MV-4-11 (cell line): ENCODE measurements at places on chromosomes 5 and 9.

- no peak for DNase-seq
Measured at GRCh38 chr9:109560470-109561132, 62.5 kb upstream of the PTPN3 start.

DNA sequence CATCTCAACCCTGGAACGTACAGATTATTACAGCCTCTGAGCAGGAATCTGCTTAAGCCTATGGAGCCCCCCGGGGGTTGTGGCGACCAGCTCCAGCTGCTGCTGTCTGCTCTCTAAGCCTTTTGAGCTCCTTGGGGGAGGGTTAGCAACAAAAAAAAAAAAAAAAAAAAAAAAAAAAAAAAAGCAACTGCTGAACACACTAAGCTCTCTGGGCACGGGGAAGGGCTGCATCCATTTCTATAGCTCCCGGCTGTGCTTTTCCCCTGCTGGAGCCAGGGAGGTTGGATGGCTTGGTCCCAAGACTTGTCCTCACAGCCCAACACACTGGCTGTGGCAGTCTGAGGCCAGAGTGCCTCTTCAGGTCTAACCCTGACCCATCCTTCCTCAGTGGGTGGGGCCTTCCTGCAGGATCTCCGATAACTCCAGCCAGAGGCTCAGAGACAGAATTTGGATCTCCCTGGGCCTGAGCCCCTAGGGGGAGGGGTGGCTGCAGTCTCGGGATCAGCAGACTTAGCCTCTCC, 82.1 kb downstream of the FBN2 start:
- no peak for DNase-seq

- no peak for DNase-seq
Measured at GRCh38 chr5:119322948-119323537, 32.8 kb upstream of the TNFAIP8 start.

DNA sequence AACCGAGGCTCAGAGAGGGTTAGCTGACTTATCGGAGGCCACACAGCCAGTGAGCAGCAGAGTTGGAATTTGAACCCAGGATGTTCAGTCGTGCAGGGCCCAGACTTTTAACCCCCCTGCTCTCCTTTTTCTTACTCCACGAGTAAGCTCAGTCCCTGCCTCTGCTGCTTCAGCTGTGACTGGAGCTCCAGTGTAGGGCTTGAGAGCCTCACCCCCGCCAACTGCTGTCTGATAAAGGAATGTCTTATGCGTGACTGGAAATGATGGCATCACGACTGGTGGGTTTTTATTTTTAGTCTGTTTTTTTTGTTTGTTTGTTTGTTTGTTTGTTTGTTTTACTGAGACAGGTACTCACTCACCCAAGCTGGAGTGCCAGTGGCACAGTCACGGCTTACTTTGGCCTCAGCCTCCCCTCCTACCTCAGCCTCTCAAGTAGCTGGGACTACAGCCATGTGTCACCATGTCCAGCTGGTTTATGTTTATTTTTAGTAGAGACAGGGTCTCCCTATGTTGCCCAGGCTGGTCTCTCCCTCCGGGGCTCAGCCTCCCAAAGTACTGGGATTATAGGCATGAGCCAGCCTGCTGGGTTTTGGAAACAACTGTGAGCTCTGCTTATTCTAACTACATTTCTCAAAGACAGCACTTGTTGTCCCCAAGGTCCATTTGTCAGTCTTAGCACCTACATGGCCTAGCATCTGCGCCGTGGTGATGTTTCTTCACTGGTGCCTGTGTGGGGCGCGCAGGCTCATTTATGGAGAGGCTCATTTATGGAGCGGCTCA, 52.5 kb upstream of the NCS1 start:
- no peak for DNase-seq

GRCh38 chr9:36293918-36294317, 35.7 kb upstream of the GNE start:
- no peak for DNase-seq

- peak; percentile 37 for DNase-seq
Measured at GRCh38 chr5:131795228-131795627, 1.6 kb downstream of the FNIP1 start.

DNA sequence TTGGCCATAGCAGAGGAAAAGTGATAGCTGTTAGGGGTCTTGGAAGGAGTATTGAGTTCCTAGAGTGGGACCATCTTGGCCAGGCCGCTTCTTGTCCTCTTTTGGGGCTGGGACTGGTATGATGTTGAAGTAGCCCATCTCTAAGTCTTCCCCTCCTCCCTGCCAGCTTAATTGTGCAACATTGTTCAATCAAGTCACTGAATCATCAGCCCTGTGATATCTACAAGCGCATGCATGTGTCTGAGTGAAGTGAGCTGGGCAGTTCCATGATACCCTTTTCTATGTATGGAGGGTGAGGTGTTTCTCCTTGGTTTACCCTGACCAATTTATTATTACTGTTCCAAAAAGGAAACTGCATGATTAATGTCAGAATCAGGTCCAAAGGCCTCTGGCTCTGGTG, 112.2 kb downstream of the C9orf152 start:
- DNase-seq, result no peak

GRCh38 chr5:171521219-171521633, 101.8 kb downstream of the FGF18 start:
- no peak for DNase-seq

DNA sequence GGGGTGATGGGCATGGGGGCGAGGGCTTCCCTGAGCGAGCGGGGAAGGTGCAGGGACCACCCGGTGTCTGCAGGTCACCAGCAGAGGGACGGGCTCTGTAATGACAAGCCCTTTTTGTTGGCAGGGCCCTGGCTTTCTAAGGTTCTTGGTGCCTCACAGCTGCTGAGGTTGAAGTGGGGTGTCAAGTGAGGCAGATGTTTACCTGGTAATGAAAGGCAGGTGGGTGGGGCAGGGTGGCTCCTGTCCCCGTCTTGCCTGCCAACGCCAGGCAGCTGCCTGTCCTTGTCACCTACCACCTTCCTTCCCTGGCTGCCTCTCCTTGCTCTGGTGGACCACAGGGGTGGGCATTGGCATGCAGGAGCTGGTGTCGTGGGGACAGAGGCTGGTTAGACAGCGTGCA, 41.0 kb upstream of the SEMA4D start:
- DNase-seq, result no peak

GRCh38 chr9:120312031-120312430, 267.9 kb downstream of the CDK5RAP2 start:
- DNase-seq, result no peak

- DNase-seq, result no peak
Measured at GRCh38 chr5:16392718-16393117, 72.9 kb downstream of the ZNF622 start.

GRCh38 chr9:14652729-14653377, 40.4 kb downstream of the ZDHHC21 start:
- DNase-seq, result no peak

GRCh38 chr9:78997296-78997695, 574.5 kb upstream of the TLE4 start:
- no peak for DNase-seq

GRCh38 chr5:161051920-161052500, 200.0 kb upstream of the ATP10B start:
- DNase-seq, result no peak

DNA sequence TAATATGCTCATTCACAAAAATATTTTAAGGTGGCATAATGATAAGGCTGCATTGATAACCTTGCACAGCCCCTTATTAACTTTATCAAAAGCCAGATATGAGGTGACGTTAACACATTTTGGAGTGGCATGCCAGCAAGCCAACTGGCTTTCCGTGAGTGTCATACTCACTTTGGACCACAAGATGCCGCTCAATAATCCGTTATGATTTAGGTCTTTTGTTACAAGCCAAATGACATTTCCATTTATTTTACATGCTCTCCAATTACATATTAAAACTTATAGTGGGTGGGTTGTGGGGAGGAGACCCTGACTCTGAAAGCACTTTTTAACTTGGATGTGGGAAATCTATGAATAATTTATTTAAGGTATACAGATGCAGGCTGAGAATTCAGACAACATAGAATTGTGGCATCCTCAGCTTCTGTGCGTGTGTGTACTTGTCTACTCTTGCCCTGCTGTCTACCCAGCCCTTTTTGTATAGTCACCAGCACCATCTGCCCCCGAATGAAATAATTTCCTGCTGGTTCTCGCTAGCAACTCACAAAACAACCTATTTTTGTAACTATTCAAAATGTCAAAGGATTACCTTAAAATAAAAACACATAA, 305.1 kb downstream of the PSAT1 start:
- peak; percentile 13 for DNase-seq

GRCh38 chr5:108655750-108656450, 91.8 kb upstream of the FER start:
- no peak for DNase-seq

DNA sequence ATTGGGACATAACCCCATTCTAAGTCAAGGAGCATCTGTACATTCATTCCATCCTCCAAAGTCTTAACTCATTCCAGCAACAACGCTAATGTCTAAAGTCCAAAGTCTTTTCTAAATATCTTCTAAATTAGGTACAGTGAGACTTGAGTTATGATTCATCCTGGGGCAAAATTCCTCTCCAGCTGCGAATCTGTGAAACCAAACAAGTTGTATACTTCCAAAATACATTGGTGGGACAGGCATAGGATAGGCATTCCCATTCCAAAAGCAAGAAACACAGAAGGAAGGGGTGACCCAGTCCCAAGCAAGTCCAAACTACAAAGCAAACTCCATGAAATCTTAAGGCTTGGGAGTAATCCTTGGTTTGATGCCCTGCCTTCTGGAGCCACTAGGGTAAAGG, 97.6 kb upstream of the FANCC start:
- DNase-seq, result no peak

- no peak for DNase-seq
Measured at GRCh38 chr9:27925815-27926214, 352.5 kb upstream of the C9orf72 start.

DNA sequence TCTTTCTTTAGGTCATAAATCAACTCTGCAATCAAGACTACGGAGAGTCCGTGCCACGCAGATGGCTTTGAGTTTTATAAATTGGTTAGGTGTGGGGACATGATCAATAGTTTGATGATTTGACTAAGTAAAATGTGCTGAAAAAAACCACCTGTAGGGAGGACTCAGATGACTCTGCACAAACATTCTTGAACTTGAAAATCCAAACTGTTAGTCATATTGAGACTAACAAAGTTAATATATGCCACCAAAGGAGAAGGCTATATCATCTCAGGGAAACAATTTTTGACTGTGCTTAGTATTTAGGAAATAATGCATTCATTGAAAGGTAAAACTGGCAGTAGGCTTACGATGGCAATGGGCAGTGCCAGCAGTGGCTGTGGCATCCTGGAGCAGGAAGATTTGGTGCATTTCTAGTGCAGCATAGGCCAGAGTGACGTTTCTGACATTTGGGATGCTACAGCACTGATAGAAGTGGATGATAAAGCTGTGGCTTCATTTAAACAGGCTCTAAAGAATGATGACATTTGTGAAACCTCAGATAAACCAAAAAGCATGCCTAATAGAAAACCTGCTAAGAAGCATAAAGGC, 291.1 kb downstream of the MLLT3 start:
- DNase-seq, result no peak

DNA sequence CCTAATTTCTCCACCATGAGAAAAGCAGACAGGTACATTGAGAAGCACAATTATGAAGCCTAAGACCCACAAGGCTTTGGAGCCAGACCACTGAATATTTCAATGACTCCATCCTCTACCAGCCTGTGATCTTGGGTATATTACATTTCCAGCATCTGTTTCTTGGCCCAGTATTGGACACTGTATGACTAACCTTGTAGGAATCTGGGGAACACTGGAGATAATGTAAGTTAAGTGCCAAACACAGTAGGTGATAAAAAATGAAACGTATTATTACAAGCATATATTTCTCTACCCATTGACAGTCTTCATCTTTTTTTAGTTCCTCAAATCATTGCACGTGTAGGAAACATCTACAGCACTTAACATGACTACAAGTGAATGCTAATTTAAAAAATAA, 28.6 kb upstream of the FEM1C start:
- DNase-seq, result no peak

DNA sequence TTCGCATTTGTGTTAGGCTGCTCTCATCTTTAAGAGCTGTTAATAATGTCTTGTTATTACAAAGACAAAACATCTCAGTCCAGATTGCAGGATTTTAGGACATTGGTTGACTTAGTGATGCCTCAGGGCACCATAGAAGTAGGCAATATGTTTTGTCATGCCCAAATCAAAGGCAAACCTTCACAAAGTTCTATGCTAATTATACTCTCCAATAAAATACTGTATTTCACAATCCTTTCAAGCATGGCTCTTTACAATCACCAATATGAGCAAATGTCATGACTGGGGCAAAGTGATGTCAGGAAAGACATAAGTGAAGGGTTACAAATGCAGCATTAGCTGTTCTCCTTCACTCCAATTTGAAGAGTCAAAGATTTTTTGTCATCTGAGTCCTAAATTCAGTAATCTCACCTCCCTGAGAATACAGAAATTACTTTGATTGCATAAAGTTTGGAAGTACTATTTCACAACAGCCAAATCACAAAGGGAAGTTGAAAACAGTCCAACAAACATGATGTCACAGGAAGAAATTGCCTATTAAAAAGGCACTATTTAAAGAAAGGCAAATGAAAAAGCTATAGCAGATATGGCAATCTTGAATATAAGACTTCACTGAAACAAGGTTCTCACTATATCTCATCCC, 303.2 kb downstream of the PRR16 start:
- DNase-seq, result peak; percentile 68

- no peak for DNase-seq
Measured at GRCh38 chr5:8340261-8340660, 471.3 kb downstream of the MTRR start.

- no peak for DNase-seq
Measured at GRCh38 chr5:117072439-117072838, 497.8 kb upstream of the SEMA6A start.

- DNase-seq, result no peak
Measured at GRCh38 chr5:66469684-66470083, 126.5 kb upstream of the MAST4 start.

DNA sequence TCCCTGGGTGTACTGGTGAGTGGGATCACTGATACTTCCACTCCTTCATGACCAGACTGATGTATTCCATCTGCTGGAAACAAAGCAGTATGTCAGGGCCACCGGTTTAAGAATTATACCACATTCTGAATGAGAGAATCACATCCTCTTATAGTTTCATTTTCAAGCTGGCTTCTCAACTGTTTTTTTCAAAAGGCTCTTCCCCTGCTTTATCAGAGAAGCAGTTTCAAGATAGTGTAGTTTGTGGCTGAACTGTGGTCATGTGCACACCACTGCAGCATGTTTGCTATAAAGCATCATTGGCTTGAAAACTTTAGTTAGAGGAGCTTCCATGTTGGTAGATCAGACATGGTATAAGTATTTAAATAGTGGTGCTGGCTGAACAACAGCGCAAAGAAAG, 450.5 kb upstream of the CDH10 start:
- DNase-seq, result peak; percentile 94

DNA sequence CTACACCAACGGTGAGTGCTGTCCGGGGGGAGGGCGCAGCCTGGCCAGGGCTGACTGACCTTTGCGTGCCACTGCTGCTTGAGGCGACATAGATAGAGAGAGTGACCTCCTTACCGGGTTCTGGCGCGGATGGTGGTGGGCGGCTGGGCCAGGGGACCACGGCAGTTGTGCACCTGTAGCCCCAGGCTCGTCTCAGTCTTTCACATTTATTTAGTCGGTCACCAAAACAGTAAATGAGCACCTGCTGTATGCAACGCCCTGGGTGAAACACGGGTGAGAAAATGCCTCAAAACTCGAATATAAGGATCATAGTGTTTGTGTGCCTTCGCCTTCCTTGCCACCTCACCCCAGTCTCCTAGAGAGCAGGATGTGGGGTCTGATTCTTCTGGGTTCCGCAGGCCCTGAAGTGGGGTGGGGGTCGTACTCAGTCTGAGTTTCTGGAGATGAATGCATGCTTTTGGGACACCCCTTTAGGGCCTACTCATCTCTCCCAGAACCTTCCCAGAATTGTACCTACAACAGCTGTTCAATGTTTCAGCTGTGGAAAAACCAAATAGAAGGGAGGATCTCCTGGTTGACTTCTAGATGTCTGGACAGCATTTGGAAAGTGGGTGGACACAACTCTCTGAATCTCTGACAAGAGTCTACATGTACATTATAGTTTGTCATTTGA, 714 bp downstream of the SEC24A start:
- no peak for DNase-seq
